Hippocampal formation (tissue), 2 donors: ENCODE measurements at places on chromosomes 4 and X.

- no peak for DNase-seq
These were observed 9.1 kb upstream of the FGFR3 start for GRCh38 chr4:1783970-1784369.

GRCh38 chrX:21675931-21676330, 17.8 kb upstream of the KLHL34 start:
- no peak for DNase-seq

GRCh38 chr4:114603497-114603896, 4.9 kb downstream of the UGT8 start:
- no peak for DNase-seq

DNA sequence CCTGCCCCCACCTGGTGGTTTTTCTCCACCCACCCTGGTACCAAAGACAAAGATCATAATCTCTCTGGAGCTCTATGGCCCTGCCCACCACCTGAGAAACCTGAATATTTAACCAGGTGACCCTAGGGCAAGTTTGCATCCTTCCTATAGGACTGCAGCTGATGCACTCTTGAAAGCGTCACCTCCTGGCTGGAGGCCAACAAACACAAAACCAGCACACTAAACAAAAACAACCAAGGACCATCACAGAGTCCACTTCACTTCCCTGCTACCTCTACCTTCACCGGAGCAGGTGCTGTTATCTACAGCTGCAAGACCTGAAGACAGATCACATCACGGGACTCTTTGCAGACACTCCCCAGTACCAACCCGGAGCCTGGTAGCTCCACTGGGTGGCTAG, 296.7 kb upstream of the FGF13 start:
- no peak for DNase-seq
